KBM-7 (cell line): ENCODE measurements at places on chromosomes 5 and 9.

GRCh38 chr5:107576736-107577393 lies 93.9 kb downstream of the EFNA5 start:
- no peak for DNase-seq

GRCh38 chr5:102561894-102562760 lies 63.3 kb upstream of the SLCO6A1 start:
- DNase-seq = peak; percentile 66

GRCh38 chr9:127136081-127136879 lies 13.8 kb upstream of the ANGPTL2 start:
- no peak for DNase-seq

DNA sequence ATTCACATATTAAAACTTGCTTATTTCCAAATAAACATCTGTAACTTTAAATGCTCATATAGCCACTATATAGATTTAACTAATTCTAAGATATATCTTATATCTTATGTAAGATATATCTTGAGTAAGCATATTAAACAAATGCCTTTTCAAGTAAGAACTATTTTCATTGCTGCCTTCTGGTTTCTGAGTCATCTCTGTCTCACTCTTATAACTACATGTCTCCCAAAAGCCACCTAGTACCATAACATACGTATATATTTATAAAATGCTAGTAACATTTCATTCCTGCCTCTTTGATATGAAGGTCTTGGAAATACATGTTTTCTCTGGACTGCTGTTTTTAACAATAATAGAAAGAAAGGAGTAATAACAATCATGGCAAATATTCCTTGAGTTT lies 429.5 kb downstream of the DTWD2 start:
- no peak for DNase-seq

DNA sequence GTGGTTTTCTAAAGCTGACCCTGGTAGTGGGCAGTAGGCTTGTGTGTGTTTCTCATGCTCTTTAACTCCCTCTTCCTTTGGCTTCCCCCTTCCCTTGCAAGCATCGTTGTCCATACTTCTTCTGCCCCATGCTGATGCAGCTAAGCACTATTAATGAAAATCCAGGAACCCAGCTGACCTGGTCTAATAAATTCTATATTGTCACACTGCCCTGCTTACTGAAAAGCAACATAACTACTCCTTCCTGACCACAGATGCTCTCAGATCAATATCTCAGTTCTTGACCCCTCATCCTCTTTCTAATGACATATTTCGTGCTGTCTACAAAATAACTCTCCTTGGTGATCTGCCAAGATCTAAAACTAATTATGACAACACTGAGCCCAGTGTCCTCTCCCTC lies 405.5 kb downstream of the EFNA5 start:
- no peak for DNase-seq
